Fibroblast of skin of back (primary cell): ENCODE measurements at places on chromosomes 6 and 20.

DNA sequence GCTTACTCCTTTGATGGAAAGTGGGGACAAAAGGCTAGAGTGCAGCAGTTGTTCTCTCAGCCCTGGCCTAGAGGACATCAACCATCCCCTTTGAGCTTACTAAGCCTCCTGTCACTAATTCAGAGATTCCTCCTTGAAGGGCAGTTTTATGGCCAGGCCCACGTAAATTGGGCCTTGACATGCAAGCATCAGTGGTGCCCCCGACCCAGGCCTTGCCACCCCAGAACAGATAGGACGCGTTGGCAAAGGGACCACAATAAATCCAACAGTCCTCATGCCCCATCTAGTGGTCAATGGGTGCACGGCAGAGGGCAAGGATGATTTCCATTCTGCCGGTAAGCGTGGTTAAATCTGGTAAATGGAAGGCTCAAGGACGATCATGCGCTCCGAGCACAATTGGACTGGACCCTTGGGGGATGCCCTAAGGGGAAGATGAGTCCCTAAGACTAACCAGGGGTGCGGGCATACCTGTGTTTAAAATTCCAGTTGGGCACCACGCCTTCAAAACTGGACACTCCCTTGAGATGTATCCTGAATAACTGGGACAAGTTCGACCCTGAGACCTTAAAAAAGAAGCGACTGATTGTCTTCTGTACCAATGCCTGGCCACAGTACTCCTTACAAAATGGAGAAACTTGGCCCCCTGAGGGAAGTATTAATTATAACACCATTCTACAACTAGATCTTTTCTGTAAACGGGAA is 32.6 kb downstream of the CEP85L start:
- peak; percentile 43 for DNase-seq

GRCh38 chr20:62696989-62697388 is 11.6 kb upstream of the NTSR1 start:
- DNase-seq: no peak

DNA sequence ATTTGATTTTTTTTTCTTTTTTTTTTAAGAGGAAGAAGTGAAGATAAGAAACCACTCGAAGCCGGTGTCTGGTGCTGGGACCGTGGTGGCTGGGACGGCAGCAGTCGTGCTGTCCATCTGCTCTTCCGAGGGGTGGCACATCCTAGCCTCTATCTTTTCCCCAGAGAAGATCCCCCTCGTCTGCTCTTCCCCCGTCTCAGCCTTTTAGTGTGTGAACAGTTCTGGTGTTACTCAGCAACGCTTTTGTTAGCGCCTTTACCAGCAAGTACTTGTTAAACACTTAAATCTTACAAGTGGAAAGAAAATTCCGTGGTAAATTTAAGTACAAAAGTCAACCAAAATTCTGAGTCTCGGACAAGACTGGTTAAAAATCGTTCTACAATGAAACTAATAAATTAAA is 90.1 kb downstream of the RSPH3 start:
- DNase-seq: no peak

GRCh38 chr6:105836379-105836778 is 249.8 kb upstream of the PRDM1 start:
- DNase-seq: no peak

GRCh38 chr20:5688431-5688972 is 61.7 kb upstream of the SHLD1 start:
- DNase-seq: no peak

DNA sequence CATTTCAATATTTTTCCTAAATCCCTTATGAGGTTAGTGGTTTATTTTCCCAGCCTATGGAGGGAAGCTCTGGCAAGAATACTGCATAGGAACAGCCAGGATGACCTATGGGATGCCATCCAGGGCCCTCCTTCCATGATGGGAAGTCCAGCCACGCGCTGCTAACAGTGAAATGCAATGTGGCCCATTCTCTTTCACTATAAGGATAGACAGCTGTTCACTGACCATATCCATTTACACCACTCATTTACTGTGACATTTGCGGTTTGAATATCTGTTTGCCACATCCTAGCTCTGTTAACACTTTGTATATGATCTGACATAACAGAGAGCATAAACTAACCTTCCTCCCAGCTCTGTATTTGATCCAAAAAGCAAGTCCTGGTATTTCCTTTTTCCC is 471.7 kb downstream of the CBLN4 start:
- no peak for DNase-seq

DNA sequence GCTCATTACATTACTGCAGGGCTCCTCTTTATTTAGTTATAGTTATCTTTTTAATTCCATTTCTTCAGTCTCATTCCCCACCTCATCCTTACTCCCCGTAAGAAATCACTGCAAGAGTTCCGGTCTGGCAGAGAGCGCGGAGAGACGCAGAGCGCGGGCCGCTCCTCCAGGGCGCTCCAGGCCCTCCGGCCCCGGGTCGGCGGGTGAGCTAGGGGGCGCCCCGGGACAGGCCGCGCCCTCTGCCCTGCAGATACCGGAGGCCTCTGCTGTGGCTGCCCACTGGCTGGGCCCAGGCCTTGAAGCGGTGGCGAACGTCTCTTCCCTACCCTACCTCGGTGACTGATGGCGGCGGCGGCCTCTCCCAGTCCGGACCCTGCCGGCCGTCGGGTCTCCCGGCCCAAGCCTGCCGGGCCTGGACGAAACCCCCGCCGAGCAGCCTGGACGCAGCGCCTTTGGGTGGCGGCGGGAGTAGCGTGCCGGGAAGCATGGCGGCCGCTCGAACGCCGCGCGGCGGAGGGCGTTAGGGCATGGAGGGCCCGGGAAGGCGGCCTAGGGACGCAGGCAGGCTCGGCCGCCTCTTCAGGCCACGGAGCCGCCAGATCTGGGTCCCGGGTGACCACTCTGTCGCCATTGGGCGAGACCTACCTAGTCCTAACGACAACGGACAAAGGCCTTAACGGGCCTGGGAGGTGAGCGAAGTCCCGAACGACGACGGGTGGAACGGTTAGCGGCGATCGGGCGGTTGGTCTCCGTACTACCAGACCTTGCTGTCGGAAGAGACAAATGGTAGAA is 16.4 kb upstream of the HMGN4 start:
- DNase-seq: peak; percentile 83

GRCh38 chr20:51573576-51574243 is 31.2 kb upstream of the NFATC2 start:
- DNase-seq: peak; percentile 33

GRCh38 chr20:14984768-14985622 is 647.6 kb upstream of the FLRT3 start:
- no peak for DNase-seq

GRCh38 chr20:61706259-61706961 is 359.3 kb downstream of the TAF4 start:
- DNase-seq: no peak

DNA sequence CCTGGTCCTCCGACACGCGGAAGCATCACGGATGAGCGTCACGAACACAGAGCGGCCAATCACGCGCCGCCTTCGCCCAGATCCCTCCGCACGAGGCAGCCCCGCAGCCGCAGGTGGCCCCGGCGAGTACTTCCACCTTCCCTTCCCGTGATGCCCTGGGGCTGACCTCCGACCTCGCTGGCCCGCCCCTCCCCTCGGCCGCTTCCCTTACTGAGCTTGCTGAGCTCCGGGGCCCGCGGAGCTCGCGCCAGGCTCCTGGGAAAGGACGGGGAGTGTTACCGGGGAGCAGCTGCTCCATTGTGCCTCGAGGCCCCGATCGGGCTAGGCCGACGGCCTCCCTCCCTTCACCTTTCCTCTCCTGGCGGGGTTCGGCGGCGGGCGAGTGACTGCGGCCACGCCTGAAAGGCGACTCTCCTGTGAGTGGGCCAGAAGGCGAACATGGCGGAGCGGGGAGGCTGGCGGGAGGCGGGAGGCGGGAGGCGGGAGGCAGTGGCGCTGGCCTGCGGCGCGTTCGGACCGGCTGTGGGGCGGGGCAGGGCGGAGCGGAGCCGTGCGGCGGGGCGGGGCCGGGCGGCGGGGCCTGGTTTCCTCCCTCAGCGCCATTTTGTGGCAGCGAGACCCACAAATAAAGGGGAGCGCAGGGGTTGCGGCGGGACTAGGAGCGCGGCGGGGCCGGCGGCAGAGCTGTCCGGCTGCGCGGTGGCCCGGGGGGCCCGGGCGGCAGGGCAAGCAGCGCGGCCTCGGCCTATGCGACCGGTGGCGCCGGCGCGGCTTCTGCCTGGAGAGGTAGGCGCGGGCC is at the start of gene WTAP:
Gene WTAP, plus strand, starts transcription at position 589 of the 799 bp plus-strand sequence. CDS start 8,760 bp downstream, outside the sequence.
- peak; percentile 91 for DNase-seq
